ENCODE measurements at places on chromosomes 7 and 10.

- no peak for DNase-seq
Observed at GRCh38 chr7:28835800-28836199, 122.3 kb downstream of the TRIL start.

DNA sequence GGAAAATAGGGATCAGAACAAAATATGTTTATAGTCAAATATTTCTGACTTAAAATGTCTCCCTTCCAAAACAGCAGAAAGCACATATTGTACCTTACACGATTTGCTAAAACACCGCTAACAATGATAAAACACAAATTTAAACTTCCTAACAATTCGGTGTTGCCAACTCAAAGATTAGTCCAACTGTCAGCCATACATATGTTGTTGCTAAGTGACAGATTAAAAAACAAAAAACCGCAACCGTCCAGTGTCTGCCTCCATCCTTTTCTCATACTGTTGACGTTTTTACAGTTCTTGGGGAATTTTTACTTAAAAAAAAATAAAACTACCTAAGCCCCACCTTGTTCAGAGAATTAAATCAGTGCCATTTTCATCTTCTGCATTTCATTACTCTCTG, 118.0 kb downstream of the RAB11FIP2 start:
- DNase-seq = no peak

- no peak for DNase-seq
Observed at GRCh38 chr10:45460235-45460878, 86.3 kb downstream of the ALOX5 start.

DNA sequence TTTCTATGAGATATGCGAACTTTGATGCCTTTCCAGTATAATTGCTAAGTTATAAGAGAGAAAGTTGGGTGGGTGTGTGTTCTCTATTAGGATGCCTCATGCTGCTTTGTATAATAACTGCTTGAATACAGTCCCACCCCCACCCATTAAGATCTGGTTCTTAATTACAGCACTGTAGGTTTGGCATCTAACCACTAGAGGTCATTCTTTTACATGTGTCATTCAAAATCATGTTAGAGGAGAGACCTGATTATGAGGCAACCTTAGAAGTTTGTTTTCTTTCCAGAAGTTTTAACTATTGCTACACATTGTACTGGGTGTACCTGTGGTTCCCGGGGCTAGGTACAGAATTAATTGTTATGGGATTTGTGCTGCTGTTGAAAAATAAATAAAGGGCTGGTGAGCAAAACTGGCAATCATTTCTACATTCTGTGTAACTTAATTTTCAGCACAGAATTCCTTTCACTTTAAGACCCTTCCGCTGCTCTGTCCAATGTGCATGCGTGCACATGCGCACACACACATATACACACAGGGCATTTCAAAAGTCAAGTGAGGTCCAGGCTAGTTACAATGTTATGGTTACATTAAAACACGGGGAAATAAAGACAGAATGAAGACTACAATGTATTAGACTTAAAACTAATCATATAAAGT, 1156.3 kb downstream of the SORCS3 start:
- DNase-seq = peak; percentile 10

- DNase-seq = no peak
Observed at GRCh38 chr7:75963381-75963995, 30.9 kb downstream of the TMEM120A start.

DNA sequence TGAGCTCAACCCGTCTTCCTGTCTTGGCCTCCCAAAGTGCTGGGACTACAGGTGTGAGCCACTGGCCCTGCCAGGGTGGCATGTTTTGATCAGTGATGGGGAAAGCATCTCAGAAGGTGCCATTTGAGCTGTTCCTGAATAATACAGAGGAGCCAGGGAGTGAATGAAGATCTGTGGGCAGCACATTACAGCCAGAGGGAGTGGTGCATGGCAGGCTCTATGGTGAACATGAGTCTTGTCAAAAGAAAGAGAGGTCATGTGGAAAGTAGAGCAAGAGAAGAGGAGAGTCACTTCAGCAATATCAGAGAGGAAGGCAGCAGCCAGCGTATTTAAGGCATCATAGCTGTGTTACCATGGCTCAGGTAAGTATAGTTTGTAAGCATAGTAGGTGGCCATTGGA, 275.7 kb upstream of the LRGUK start:
- DNase-seq = no peak

- DNase-seq = no peak
Observed at GRCh38 chr10:811379-812175, 119.9 kb downstream of the LARP4B start.

DNA sequence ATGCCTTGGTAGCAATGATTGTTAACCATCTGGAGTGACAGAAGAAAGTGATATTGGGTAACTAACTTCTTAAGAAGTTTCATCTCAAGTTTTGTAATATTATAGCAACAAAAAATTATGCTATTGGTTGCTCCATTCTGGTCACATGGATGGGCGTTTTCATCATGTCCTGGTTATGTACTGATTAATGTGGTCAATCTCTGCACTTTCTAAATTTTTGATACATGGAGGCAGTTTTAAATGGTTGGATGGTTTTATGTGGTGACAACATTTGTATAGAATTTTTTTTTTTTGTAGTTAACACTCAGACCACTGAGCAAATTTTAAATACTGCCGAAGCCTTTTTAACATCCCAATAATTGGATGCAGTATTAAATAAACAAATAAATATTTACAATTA, 55.2 kb upstream of the CCAR1 start:
- DNase-seq = no peak

- DNase-seq = no peak
Observed at GRCh38 chr10:31315453-31315852, 3.6 kb upstream of the ZEB1 start.

- no peak for DNase-seq
Observed at GRCh38 chr7:64883113-64883905, 19.8 kb upstream of the ZNF273 start.

DNA sequence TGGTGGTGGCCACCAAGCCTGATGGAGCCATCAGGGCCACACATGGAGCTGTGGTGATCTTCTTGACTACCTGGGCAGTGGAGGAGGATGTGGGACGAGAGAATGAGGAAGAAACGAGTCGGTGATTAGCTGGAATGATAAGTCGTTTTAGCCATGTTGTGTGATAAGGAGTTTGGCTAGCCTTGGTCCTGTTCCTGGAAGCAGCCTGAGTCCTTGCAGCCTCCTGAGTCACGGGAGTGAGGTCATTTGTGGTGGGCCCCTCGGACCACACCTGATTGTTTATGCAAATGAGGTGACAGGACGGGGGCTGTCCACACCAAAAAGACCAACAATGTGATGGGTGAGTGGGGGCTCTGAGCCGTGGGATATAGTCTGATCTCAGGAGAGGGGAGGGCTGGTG, 554.4 kb downstream of the PTPRN2 start:
- DNase-seq = no peak

DNA sequence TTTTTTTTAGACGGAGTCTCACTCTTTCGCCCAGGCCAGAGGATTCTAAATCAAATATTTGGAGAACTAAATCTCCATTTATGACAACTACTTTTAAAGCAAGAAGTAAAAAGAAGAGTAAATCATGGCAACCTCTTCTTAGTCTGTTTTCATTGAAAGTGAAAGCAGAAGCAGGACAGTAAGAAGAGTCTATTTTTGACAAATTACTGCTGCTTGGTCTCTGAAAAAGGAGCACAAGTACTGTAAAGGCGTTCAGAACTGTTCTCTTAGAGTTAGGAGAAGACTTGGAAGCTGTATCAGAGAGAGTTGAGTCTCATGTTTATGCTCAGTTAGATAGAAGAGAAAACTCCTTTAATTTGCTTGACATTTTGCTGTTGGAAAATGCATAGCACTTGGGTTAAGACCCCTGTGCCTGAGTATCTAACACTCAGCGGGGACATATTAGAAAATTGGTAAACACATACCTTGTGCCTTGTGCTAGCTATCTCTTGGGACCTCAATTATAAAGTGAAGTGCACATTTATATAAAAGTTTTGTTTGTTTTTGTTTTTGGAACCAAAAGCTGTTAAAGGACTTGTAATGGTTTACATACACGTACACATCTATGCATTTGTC, 433.0 kb downstream of the ANKRD7 start:
- no peak for DNase-seq

- DNase-seq = peak; percentile 98
Observed at GRCh38 chr10:12068449-12069269, at the start of gene DHTKD1. TSS of gene DHTKD1 (plus strand) at chr10:12068954. CDS start at chr10:12069034, 80 bp downstream.

DNA sequence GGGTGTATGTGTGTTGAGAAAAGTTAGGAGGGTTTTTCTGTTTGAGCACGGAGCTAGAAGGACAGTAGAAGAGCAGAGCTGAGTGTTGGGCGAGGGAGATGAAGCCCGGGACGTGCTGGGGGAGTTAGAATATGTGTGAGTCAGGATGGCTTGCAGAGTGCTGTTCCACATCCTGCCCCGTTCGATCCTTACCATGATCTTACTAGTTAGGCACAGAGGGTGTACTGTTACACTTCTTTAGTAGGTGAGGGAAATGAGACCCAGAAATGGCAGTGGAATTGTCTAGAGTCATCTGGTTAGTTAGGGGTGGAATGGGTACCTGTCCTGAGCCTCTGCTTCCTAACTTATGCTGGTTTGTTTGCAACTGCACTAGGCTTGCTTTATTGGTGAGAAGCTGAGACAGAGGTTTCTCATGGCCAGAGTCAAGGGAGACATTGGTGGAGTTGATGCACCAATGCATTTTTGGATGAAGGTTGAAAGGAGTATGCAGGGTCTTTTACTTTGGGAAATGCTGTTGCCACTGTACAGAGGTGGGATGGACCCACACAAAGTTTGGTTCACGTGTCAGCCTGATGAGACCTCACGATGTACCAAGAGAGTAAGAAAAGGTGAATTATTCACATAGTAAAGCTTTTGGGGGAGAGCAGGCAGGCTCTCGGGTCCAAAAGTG, 42.4 kb downstream of the CCNY start:
- no peak for DNase-seq

Measured in midbrain (tissue), 1 donor.